ENCODE measurements at places on chromosomes 5 and 9.

DNA sequence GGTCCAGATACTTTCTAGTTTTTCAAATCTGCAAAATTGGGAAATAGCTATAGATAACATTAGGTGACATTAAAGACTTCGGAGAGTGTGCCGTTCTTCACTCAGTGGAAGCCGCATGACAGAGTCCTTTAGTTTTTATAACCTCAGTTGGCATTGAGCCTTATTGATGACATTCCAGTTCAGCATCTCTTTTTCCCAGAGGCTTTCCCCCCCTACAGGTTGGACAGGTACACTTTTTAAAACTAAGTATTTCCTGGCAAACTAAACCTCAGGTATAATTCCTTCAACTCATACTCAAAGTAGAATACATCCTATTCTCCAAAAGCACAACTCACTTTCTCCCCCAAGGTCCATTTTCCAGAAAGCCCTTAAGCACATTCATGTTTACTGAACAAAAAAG is 58.7 kb downstream of the SLC46A2 start:
- DNase-seq, result no peak

GRCh38 chr9:136249877-136250559 is 4.4 kb upstream of the QSOX2 start:
- no peak for DNase-seq

DNA sequence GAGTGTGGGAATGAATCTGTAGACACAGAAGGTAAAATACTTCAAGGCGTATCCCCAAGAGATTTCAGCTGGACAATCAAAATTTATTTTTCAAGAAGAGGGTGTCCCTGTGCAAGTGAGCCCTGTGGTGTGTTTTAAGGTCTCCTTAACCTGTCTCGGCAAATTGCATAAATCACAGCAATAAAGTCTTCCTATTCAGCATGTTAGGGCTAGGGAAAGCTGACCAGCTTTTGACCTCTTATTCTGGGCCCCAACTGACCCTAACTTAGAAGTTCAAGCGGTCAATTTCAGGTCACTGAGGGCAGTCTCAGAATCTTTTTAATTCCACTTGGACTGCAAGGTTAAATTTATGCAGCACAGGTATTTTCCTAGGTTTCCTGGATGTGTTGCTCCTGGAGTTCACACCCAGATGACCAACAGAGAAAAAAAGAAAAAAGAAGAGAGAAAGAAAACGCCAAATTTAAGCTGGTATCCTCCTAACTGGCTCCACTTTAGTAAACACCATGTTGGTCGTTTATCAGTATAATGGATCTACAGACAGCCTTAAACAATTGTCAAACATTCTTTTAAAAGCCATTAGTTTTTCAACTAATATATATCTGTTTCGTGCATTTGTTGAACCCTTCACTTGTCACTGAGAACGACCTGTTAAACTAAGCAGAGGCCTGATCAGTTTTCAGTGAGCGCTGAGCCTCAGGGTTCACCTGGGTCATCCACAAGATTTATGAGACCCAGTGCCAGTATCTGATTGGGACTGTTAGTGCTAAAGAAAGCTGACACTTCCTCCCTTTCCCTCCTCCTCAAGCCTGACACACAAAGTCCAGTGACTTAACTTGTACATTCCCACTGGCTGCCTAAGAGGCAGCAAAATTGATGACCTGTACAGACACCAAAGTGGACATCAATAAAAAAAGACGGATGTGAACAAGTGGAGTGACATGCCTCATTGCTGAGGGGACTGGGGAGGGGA is 546.1 kb downstream of the NR2F1-AS1 start:
- DNase-seq, result no peak

DNA sequence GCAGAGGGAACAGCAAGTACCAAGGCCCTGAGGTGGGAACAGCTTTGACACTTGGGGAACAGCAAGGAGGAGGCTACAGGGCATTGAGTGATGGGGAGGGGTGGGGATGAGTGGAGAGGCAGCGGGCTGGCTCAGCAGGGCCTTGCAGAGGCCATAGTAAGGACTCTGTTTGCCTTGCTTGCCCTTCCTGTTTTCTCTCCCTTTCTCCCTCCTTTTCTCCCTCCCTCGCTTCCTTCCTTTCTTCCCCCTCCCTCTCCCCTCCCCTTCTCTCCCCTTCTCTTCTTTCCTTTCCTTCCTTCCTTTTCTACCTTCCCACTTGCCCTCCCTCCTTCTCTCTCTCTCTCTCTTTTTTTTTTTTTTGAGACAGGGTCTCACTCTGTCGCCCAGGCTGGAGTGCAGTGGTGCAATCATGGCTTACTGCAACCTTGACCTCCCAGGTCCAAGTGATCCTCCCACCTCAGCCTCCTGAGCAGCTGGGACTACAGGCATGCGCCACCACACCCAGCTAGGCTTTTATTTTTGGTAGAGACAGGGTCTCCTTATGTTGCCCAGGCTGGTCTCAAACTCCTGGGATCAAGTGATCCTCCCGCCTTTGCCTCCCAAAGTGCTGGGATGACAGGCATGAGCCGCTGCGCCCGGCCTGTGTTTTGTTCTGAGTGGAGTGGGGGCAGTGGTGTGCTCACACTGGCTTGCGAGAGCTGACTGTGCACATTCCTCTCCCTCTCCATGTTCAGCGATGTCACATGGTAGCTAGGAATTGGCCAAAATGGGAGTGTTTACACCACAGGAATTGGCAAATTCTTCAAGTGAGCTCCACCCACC is 17.1 kb downstream of the IER5L start:
- no peak for DNase-seq

DNA sequence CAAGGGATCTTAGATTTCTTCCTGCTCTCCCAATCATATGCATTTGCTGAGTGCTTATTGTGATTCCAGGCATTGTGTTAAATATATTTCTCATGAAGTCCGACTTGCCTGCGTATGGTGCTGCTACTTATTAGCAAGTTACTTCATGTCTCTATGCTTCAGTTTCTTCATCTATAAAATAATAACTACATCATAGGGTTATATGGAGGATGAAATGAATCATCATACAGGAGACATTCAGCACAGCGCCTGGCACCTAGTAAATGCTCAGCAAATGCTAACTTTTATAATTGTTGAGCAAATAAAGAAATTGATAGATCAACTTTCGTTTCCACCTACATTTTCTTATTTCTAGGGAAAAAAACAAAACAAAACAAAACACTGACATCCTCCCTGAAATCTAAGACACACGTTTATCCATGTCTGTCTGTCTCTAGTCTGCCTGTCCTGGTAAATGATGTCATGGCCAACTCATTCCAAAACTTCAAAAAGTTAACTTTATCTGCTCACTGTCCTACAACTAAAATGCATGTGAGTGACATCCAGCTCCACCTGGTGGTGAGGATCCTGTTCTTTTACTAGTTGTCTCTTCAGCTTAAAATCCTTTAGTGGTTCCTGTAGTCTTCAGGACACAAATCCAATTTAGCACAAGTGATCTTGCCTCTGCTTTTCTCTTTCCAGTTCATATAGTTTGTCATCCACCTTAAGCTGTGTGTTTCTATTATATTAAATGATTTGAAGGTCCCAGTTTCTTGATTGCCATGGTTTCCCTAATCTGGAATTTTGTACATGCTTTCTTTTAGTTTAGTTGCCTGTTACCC is 27.7 kb downstream of the PPP3R2 start:
- DNase-seq, result peak; percentile 19

GRCh38 chr5:73115399-73116051 is 4.8 kb upstream of the TMEM171 start:
- DNase-seq, result peak; percentile 92

DNA sequence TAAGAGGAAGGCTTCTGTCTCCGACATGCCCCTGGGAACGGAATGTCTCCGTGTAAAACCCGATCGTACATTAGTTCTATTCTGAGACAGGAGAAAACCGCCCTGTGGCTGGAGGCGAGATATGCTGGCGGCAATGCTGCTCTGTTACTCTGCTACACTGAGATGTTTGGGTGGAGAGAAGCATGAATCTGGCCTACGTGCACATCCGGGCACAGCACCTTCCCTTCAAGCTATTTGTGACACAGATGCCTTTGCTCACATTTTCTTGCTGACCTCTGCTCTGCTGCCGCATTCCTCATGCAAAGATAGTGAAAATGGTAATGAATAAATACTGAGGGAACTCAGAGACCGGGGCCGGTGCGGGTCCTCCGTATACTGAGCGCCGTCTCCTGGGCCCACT is 2.2 kb upstream of the DPP7 start:
- no peak for DNase-seq

GRCh38 chr5:8590959-8591358 is 722.0 kb downstream of the MTRR start:
- DNase-seq, result no peak

- DNase-seq, result no peak
Observed at GRCh38 chr5:98816582-98817222, 43.2 kb downstream of the RGMB start.

All from non-pigmented ciliary epithelial cell (primary cell).